ENCODE measurements at places on chromosomes 2 and 18.
A peak's percentile ranks its signal among the peaks of the same experiment; 100 is the strongest.

GRCh38 chr18:58284699-58285448 lies 240.8 kb downstream of the NEDD4L start:
- no peak for DNase-seq

- DNase-seq = no peak
Measured at GRCh38 chr2:105647731-105648130, 97.0 kb upstream of the NCK2 start.

GRCh38 chr2:165691615-165692014 lies 102.4 kb downstream of the GALNT3 start:
- no peak for DNase-seq

- no peak for DNase-seq
Measured at GRCh38 chr18:24231773-24232735, 93.2 kb downstream of the CABYR start.

- no peak for DNase-seq
Measured at GRCh38 chr2:219000569-219000960, 7.3 kb upstream of the CRYBA2 start.

DNA sequence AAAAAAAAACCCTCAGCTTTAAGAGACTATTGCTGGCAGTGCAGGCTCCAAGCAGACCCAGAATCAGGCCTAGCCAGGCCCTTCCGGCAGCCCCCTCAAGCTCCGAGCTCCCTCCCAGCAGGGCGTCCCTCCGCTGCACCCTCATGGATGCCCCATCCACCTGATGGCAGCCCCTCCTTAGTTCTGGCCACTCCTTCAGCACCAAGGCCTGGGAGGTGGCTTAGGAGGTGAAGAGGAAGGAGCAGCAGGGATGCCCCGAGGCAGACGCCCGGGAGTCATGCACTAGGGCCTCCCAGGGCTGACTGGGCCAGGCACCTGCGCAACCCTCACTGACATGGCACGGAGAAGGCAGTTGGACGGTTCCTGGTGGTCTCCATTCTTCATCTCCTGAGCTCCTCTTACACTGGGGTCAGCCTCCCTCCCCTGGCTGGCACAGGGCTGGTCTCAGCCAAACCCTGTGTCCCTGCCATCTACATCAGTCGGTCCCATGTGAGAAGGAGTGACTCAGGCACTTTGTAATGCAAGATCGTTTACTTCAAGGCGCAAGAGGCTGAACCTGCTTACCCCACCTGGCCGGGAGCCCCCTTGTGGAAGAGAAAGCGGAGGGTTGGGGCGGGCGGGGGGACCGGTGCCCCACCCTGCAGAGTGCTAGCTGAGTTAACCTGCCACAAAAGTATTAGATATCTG lies 53.5 kb upstream of the ID2 start:
- no peak for DNase-seq

DNA sequence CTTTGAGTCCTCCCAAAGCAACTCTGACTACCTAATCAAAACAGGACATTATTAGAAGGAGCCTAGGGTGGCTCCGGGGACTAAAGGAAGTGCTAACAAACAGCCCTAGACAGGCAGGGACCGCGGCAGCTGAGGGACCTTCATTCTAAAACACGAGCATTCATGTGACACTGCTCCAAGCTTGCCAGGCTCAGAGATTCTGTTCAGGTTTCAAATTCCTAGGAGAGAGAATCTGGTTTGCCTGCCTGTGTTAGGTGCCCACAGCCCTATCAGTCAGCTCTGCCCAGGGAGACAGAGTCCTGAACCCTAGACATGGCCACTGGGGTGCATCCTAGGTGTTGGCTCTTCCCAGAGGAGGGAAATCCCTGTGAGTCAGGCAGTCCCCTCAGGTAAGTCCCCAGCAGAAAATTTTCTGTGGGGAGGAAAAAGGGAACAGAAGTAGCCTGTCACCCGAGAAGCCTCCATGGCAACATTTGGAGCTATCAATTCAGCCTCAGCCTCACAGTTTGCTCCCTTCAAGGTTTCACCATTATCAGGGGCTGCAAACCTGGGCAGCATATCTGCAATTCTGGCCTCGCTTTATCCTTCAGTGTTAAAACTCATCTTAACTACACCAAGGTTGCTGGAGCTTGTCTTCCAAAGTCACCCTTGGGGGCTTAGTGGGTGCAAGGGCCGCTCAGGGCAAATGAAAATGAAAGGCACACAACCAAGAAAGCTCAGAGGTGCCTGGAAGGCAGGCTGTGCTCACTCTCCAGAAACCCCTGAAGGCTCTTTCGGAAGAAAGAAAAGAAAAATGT lies 28.6 kb downstream of the PCBP1 start:
- DNase-seq = no peak

DNA sequence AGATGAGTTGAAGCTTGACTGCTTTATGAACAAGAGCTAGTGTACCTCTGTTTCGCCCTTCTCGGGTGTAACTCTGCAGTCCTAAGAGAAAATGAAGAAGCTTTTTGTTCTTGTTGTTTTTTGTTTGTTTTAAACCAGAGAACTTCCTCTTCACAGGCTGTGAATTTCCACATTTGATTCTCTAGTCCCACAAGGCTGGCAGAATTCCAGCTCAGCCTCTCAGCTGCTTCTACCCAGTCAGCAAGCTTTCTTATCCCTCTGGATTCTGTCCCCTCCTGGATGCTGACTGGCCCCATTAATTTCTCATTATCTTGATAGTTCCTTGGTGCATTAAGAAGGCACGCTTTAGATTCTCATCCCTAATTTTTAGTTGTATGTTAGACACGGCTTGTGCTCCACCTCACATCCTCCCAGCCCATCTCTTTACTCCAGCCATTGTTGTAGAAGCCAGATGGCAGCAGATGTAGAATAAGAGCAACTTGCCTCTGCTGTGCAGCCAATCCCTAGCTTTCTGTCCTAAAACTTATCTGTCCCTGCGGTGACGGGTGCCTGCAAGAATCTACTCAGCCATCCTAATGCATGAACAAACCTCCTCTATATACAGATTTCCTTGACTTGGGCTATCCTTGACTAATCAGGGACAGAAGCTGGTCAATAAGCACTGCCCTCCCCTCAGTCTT lies 12.3 kb upstream of the RESP18 start:
- no peak for DNase-seq

DNA sequence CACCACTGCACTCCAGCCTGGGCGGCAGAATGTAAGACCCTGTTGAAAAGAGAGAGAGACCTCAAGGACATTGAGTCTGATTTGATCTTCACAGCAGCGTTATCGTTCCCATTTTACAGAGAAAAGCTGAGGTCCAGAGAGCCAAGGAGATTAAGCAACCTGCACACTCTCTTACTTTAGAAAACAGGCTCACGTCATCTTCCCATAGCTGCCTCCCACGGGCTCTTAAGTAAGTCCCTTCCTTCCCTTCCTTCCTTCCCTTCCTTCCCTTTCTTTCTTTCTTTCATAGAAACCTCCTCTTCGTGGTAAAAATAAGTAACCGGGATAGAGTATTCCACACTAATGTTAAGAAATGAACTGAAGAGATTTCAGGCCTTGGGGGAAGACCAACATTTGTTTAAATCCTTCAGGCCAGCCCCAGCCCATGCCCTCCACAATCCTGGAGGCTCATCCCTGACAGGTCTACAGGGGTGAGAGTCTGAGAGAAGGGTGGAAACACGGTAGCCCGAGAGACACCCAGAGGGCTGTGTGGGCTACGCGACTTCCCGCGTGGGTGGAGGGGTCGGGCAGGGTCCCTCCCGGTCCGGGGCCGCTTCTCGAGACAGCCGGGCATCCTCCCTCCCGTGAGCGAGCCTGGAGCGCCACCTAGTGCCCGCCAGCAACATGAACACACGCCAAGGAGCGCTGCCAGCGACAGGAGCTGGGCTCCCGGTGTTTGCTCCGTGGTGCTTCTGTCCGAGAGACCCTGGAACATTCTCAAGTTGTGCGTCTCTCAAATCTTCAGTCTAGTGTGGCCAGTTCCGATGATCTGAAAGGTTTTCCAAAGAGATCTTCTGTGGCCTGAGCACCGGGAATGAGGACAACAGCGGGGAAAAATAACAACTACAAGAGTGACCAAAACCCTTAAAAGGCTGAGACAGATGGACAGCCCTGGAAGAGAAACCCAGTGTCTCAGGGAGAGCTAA lies 160.3 kb downstream of the INO80D start:
- peak; percentile 69 for DNase-seq

GRCh38 chr2:196594158-196594557 lies 45.4 kb upstream of the CCDC150 start:
- DNase-seq = no peak

- no peak for DNase-seq
Measured at GRCh38 chr2:21590026-21590690, 466.4 kb downstream of the TDRD15 start.

GRCh38 chr2:109507217-109507616 lies 106.5 kb downstream of the SEPTIN10 start:
- DNase-seq = no peak

- DNase-seq = no peak
Measured at GRCh38 chr2:10530607-10531239, 82.6 kb upstream of the ODC1 start.

DNA sequence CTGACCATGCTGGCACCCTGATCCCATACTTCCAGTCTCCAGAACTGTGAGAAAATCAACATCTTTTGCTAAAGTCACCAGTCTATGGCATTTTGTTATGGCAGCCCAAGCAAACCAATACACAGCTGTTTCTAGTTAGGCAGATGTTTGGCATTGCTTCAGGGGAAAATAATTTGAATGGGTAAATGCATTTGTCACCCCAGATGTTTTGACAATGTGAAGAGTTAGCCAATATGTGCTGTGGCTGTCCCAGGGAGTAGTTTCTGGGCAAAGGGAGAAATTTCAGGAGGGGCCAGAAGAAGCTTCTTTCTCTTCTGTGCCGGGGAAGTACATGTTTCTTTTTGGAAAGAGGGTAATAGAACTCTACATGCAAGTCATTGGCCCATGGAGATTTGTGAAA lies 619.0 kb downstream of the SLC4A3 start:
- DNase-seq = no peak

DNA sequence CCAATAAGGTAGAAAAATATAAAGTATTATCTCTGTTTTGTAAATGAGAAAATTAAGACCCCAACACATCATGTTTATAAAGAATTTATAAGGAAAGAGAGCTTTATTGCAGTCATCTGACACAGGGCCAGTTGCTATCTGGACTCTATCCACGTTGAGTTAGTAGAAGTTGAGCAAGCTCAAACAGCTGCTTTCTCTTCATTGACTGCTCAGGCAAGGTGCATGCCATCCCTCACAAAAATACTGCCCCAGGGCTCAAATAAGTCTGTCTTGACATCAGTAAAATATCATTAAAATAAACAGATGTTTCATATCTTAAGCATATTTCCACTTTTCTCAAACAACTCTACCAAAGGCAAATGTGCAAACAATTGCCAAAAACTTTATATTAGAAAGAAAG lies 14.8 kb downstream of the COL5A2 start:
- no peak for DNase-seq

GRCh38 chr18:11673560-11673959 lies 15.5 kb upstream of the GNAL start:
- no peak for DNase-seq

- DNase-seq = no peak
Measured at GRCh38 chr2:170737821-170738220, 22.7 kb downstream of the SP5 start.

- no peak for DNase-seq
Measured at GRCh38 chr2:44242904-44243303, 32.4 kb upstream of the SLC3A1 start.
